ENCODE measurements at places on chromosomes 1 and 21.

DNA sequence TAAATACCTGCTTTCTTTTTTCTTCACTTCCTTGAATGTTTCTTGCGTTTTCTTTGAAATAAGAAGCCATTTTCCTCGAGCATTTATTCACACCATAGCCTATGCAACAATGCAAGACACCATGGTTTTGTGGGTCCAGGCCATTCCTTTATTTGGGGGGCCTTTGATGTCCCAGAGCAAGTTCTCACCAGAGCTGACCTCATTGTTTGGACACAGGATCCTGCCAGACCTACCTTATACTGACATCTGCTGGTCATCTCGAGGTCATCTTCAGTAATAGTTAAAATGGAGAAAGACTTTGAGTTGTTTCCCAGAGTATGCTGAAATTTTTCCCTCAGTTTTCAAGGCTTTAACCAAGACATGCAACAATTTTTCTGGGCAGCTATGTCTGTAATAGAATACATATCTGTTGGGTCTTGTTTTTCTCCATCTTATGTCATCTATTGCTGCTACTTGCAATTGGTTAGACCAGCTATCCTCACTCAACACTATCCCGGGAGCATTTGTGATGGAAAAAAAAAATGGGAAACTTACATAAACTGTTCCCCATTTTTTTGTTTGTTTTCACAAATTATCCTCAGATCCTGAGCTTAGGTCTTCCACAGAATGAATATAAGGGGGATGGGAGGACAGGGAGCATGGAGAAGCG lies 34.0 kb upstream of the BACE2 start:
- no peak for DNase-seq

- no peak for DNase-seq
Observed at GRCh38 chr1:10856863-10857598, 60.6 kb upstream of the CASZ1 start.

GRCh38 chr1:162228586-162228985 lies 148.1 kb downstream of the SPATA46 start:
- DNase-seq = no peak

GRCh38 chr1:58162952-58163550 lies 383.5 kb downstream of the OMA1 start:
- no peak for DNase-seq

- DNase-seq = no peak
Observed at GRCh38 chr1:194078765-194079164, 892.4 kb upstream of the B3GALT2 start.

- no peak for DNase-seq
Observed at GRCh38 chr1:173714441-173714758, 381 bp upstream of the KLHL20 start.

- DNase-seq = no peak
Observed at GRCh38 chr1:9473032-9473807, 66.0 kb upstream of the SLC25A33 start.

DNA sequence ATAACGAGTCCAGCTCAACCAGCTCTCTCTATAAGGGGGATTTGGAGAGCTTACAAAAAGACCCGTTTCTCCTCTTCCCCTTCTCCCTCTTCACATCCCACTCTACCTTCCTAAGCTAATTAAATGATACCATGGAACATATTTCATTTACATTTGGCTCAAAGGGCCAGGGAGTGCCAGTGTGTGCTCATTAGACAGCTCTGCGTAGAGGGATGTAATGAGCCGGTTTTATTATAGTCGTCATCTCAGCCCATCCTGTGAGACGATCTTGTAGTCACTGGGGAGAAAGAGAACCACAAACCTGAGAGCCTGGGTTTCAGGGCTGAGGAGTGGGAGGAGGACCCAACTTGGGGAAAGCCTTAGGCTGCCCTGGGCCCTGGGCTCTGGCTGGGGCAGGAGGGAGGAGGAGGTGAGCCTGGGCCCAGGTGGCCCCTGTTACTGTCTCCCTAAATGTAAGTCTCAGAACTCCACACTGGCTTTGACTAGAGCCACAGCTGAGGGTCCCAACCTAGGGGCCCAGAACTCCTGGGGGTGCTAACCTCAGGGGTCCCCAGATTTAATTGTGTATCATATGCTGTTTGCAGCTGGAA lies 354.6 kb downstream of the MATN1 start:
- no peak for DNase-seq

DNA sequence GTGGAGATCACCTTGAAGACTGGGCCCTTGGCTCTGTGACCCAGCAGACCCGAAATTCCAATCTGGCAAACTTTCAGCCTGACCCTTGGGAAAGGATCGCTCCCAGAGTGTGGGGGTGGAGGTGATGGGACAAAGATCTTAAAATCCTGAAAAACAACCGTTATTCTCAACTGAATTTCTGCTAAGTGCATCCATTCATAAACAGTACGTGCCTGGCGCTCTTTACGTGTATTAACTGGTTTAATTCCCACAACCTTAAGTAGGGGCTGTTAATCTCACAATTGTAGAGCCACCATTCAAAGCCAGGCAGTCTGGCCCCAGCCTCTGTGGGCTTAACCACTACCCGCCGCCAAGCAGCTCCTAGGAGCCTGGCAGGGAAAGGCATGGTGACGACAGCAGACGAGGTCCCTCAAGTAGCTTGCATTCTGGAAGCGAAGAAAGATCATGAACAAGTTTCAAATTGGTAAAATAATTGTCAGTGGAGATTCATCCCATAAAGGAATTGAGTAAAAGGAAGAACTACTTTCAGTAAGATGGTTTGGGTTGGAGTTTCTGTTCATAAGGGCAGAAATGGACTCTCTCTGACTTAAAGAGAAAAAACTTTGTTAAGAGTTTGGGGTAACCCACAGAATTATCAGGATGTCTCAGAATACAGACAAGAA lies 11.4 kb upstream of the RGS16 start:
- DNase-seq = no peak

DNA sequence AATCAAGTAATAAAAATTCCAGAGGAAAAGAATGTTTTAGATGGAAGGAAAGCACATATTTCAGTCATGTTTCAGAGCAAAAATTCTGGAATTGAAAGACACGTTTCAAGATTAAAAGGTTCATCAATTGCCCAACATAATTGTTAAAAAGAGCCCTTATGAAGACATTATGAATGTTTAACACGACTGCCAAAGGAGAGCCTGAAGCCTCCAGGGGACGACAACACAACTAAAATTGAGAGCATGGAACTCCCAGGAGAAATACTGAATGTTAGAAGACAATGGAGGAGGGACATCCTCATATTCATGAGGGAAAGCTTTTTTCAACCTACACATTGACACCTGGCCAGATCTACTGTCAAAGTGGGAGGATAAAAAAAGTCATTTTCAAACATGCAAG lies 16.0 kb downstream of the OR2T11 start:
- no peak for DNase-seq

DNA sequence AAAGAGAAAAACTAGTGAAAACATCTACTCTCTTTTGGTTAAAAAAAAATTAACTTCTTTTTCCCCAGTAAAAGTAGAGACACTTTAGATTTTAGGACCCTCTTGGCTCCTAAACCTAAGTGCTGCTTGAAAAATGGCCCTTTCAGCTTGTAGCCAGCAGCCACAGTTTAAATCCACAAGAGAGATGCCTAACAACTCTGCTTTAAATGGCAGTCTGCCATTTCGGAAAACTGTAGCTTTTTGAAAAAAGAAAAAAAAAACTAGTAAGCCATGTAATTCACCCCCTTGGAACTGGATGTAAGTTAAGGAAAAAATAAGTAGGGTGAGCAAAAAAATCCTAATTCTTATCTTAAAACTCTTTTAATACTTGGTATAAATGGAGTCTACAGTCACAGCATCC lies 56.0 kb downstream of the LHX9 start:
- DNase-seq = no peak

DNA sequence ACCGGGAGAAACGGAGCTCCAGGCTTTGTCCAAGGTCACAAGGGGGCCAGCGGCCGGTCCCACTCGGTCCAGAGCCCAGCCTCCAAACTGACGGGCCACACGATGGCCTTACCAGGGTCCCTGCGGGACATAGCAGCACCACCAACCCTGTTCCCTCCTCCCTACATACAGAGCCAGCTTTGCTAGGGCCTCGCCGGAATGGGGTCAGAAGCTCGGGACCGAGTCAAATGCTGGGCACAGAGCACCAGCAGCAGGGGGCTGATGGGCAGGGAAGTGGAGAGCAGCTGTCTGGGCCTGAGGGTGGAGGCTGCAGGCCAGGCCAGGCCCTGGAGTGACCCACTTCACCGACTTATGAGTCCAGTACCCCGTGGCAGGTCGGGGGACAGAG lies 14.9 kb upstream of the TTC39A start:
- DNase-seq = no peak

DNA sequence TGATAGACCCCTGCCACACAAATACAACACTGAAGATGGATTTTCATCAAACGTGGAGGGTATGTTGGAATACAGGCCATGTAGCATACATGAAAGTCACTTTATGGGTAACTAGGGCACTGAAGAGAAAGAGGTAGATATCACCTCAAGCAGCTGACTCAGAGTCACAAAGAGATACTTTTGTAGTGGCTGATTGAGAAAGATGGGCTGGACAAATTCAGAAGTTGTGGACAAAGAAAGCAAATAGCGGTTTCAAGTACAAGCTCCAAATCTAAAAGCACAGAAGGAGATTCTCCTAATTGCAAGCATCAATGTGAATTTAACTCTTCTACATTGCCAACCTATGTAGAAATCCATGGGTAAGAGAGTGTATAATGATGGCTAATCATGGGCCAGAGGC lies 35.0 kb upstream of the RGS18 start:
- DNase-seq = no peak

DNA sequence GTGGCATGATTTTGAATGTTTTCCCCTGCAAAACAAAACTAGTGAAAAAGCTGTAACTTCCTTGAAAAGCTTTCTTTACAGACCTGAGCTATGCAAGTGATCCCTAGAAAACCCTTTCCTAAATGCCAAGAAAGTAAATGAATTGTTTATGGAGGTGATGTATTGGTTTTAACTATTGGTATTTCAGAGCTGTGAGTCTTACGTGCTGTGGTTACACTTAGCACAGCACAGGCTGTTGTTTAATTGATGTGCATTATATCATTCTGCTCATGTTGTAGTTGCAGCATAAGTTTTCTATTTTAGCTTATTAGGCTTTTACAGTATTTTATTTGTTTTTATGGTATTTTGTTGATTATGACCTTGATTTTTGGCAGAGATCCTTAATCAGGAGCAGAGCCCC lies 74.1 kb upstream of the DYNLT5 start:
- DNase-seq = no peak

- no peak for DNase-seq
Observed at GRCh38 chr1:214550013-214550856, 1.2 kb downstream of the PTPN14 start.

DNA sequence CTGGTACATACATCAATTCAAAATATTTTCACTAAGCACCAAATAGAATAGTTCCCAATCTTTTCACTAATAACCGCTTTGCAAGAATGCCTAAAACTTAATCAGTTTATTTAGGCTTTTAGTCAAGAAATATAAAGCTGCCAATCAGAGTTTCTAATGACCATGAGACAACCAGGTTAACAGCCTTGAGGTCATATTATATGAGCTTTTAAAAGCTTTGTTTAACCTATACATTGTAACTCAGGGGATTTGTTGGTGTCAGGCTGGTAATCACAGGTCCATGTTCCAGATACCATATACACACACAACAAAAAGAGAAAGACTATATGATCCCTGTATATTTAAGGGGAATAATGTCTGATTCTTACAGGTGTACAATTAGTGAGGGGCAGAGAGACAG lies 246.2 kb upstream of the ADGRL2 start:
- DNase-seq = no peak

GRCh38 chr1:12630946-12631530 lies 12.8 kb upstream of the AADACL4 start:
- no peak for DNase-seq

GRCh38 chr1:229582011-229582694 lies 23.6 kb upstream of the ABCB10 start:
- no peak for DNase-seq

- DNase-seq = no peak
Observed at GRCh38 chr1:168782559-168783116, 53.6 kb upstream of the DPT start.

GRCh38 chr1:115727706-115728249 lies 40.7 kb downstream of the CASQ2 start:
- no peak for DNase-seq

DNA sequence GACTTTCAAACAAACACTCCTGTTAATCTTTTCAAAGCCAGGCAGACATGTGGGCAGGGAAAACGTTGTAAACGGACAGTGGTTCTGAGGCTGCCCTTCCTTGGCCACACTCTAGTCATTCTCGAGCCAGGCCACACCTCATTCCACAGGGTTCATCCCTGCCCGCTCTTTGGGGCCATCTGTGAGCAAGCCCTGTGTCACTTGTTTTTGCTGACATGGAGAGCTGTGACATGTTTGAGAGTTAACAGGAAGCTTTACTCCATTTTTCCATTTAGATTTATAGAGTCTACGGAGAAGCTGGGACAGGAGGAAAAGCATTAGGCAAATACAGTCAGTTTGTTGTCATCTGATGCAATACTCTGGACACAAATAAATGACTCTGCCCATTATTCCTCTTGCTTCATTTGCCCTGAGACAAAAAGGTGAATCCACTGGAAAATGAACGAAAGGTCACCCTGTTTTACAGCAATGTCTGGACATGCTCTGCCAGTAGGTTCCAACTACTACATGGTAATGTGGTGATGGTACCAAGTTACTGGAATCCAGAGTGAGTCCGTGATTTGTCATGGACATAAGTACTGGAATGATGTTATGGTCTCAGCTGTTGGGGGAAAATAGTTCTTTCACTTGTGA lies 126.9 kb downstream of the CLIC6 start:
- DNase-seq = no peak

GRCh38 chr1:167683226-167683625 lies 38.6 kb upstream of the MPZL1 start:
- no peak for DNase-seq

- no peak for DNase-seq
Observed at GRCh38 chr1:78068681-78069283, 23.0 kb downstream of the GIPC2 start.

DNA sequence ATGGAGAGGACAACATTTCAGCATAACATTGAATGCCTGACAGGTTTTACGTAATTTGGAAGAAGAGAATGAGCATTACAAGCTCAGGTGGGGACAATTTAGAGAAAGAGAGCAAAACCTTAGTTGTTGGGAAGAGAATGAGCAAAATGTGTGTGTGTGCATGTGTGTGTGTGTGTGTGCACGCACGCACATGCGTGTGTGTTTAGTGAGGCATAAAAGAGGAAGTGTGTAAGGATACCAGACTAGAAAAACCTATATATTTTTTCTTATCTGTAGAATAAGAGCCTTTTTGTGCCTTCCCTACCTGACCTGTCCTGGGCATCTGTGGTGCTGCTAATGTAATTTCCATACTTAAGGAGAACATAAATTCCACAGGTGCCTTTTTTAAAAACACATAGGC lies 99.0 kb upstream of the PLXNA2 start:
- no peak for DNase-seq

- DNase-seq = no peak
Observed at GRCh38 chr1:27057801-27058625, 45.4 kb upstream of the TENT5B start.

GRCh38 chr1:87678266-87678665 lies 349.6 kb downstream of the LMO4 start:
- no peak for DNase-seq

- DNase-seq = no peak
Observed at GRCh38 chr1:9289711-9290485, 2.8 kb upstream of the SPSB1 start.

- no peak for DNase-seq
Observed at GRCh38 chr1:177862916-177863315, 106.9 kb downstream of the SEC16B start.

Measured in GM12864 (cell line).